NCI-H1417 treated with DMSO at 0.1 percent for 48 hours (cell line): ENCODE measurements at places on chromosomes 11 and 22.

DNA sequence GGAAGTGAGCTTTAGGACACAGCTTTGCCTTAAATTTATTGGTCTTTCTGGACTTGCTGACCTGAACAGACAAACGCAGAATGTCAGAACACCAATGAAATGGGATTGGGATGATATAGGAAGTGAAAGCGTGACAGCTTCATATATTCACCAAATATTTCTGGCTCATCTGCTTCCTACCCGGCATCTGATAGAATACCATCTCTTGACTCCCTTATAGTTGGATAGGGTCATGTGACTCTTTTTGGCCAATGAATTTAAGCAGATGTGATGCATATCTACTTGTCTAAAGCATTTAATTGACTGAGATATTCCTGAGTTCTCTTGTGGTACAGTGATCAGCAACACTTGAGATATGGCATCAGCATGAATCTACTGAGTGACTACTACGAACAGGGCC lies 2.5 kb upstream of the CAPRIN1 start:
- no peak for DNase-seq

GRCh38 chr11:78822931-78823423 lies 248.3 kb upstream of the NARS2 start:
- no peak for DNase-seq

DNA sequence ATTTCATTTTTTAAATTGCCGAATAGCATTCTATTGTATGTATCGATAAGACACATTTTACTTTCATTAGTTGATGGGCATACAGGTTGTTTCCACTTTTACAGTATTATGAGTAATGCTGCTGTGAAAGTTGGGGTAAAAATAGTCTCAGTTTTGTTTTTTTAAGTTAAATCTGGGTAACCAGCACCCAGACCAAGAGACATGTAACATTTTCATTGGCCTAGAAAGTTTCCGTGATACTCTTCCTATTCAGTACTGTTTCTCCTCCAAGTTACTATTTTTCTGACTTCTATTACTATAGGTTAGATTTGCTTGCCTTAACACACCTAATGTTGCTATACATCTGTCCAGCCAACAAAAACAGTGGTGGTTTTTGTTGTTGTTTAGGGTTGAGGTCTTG lies 12.3 kb downstream of the IPO7 start:
- DNase-seq, result no peak

- DNase-seq, result no peak
Observed at GRCh38 chr11:27716835-27717234, 16.6 kb upstream of the BDNF start.

GRCh38 chr22:31474743-31475142 lies 14.9 kb downstream of the EIF4ENIF1 start:
- DNase-seq, result no peak

- no peak for DNase-seq
Observed at GRCh38 chr11:119691020-119691666, 37.9 kb downstream of the NECTIN1 start.

DNA sequence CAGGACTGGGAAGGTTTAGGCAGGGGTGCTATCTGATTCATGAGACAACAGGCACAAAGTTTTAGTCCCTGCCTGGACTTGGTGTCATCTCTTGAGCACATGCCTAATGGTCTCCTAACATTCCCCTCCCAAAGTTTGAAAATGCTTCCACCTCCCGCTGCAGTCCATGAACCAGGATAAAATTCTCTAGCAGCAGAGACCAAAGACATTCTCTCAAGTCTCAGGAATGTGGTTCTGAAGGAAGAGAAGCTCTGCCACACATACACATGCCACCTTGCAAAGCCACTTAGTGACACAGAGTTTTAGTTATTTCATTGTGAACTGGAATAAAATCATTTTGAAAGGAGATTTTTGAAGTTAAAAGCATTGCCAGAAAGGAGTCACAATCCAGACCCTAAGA lies 15.5 kb downstream of the OR51B6 start:
- DNase-seq, result no peak

GRCh38 chr11:46948378-46949131 lies 12.0 kb downstream of the CSTPP1 start:
- DNase-seq, result no peak

DNA sequence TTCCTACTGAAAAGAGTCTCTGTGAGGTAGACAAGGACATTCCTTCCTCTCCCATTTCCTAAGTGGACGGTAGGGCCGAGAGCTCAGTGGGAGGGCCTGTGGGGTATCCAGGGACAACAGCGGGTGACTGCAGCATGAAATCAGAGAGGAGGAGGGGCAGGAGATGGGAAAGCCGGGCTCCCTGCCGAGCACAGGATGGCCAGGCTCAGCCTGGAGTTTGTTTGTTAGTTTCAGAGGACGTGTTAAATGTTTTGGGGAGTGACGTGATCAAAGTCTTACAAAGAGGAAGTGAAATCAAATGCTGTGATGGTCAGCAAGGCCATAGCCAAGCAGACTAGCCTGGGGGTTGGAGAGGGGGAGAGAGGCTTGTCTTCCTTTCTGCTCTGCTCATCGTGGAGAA lies 152.7 kb downstream of the ADAMTS15 start:
- DNase-seq, result no peak

DNA sequence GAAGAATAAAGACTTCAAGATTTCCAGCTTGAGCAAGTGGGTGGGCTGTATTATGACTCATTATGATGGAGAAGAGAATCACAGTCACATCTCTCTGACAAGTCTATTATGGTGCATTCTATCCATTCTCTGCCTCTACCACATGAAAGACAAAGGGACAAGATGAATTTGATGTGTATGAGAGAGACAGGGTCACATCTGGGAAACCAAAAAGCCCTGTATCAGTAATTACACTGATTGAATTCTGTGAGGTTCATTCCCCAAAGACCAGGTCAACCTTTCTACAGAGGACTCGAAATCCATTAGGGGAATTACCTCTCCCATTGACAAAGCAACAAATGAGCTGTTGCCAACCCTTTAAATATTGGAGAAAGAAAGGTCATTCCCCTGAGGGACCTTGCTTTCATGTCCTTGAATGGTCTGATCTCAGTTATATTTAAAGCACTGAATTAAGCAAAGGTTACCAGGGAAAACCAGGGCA lies 109.6 kb downstream of the USP35 start:
- DNase-seq, result no peak

DNA sequence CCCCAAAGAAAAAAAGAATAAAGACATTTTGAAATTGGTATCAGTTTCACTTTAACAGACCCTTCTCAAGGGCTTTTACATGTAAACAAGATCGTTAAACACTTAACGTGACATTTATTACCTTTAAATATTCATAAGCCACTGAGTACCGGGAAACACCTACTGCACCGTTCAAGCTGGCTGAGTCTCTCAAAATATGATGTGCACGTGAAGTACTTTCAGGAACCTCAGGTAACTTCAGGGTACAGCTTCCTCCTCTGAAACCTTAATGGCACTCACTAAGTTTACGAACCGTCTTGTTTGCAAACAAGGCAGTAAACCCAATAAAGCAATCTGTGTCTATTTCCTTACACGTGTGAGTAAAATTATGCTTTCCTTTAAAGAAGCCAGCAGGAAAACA lies 105.5 kb upstream of the TENM4 start:
- DNase-seq, result no peak

GRCh38 chr11:126378763-126379162 lies 23.3 kb downstream of the ST3GAL4 start:
- DNase-seq, result no peak

GRCh38 chr22:46053563-46054090 lies 76.7 kb upstream of the WNT7B start:
- DNase-seq, result no peak

DNA sequence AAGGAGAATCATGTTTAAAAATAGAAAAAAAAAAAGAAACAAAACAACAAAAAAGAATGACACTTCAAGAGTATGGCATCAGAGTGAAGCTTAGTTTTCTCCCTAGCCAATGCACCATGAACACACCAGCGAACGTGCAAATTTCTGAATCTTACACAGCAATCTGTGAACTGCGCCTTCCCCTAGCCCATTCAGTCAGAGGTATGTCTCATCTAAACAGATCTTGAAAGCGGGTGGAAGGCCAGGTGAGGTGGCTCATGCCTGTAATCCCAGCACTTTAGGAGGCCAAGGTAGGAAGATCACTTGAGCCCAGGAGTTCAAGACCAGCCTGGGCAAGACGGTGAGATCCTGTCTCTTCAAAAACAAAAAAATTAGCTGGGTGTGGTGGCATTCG lies 113.1 kb downstream of the MICAL3 start:
- DNase-seq, result no peak

- DNase-seq, result no peak
Observed at GRCh38 chr11:111776398-111777093, 10.4 kb upstream of the PPP2R1B start.

- no peak for DNase-seq
Observed at GRCh38 chr11:2547806-2548205, 103.0 kb downstream of the KCNQ1 start.

DNA sequence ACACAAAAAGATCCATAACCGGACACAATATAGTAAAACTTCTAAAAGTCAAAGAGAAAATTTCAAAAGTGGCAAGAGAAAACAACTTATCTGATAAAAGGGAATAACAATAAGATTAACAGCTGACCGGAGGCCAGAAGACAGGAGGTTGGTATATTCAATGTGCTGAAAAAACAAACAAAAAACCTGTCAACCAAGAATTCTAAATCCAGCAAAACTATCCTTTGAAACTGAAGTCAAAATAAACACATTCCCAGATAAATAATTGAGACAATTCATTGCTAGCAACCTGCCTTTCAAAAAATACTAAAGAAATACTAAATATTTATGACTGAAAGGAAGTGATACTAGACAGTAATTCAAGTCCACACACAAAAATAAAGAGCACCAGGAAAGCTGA lies 101.3 kb downstream of the RELT start:
- no peak for DNase-seq

- no peak for DNase-seq
Observed at GRCh38 chr11:69771466-69771865, 3.7 kb downstream of the FGF4 start.

GRCh38 chr11:57467508-57468157 lies 7.3 kb downstream of the RTN4RL2 start:
- DNase-seq, result no peak

GRCh38 chr22:19879992-19880785 lies 25.5 kb upstream of the GNB1L start:
- DNase-seq, result no peak
